ENCODE measurements at places on chromosomes 11 and 22. TPM values are rescaled to one million over a fixed set of nuclear protein-coding genes. Genes with fewer than 3 reads are reported as not detected.

TRPM5 gene
- total RNA-seq: 0.84 TPM

GRCh38 chr11:71265559-71266092, 13.2 kb upstream of the SHANK2 start:
- H3K4me3 ChIP-seq: no peak overlapping the region
- H3K27ac ChIP-seq: no peak overlapping the region
- DNase-seq: no peak
- no peaks in the 10 kb centered on the region for H3K36me3 ChIP-seq

DNA sequence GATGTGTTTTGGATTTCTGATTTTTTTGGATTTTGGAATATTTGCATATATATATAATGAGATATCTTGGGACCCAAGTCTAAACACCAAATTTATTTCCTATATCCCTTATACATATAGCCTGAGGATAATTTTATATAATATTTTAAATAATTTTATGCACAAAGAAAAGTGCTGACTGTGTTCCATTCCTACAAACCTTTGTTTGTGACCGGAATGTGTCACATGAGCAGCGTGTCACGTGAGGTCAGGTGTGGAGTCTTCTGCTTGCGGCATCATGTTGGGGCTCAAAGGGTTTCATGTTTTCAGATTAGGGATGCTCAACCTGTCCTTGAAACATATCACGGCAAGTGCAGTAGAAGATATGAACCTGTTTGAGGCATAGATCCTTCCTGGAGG, 65.6 kb downstream of the SCN3B start:
- DNase-seq: no peak
- no peak overlapping the region for H3K4me3 ChIP-seq
- H3K36me3 ChIP-seq: no peaks in the 10 kb centered on the region

- H3K27ac ChIP-seq: no peak overlapping the region
- H3K27me3 ChIP-seq: peaks cover 66% of the 10 kb centered on the region
- peaks cover 18% of the 10 kb centered on the region for H3K4me1 ChIP-seq
- H3K36me3 ChIP-seq: no peaks in the 10 kb centered on the region
- H3K4me3 ChIP-seq: no peak overlapping the region
- DNase-seq: no peak
These were observed 31.5 kb downstream of the CD44 start for GRCh38 chr11:35170503-35170902.

GRCh38 chr11:128927683-128928336, 14.9 kb downstream of the TP53AIP1 start:
- DNase-seq: no peak
- H3K4me1 ChIP-seq: no peaks in the 10 kb centered on the region
- H3K36me3 ChIP-seq: no peaks in the 10 kb centered on the region
- peaks cover 49% of the 10 kb centered on the region for H3K27me3 ChIP-seq
- H3K27ac ChIP-seq: no peak overlapping the region

All from progenitor cell of endocrine pancreas (in vitro differentiated cells).